Astrocyte of the spinal cord (primary cell): ENCODE measurements at places on chromosomes 1 and 21.

DNA sequence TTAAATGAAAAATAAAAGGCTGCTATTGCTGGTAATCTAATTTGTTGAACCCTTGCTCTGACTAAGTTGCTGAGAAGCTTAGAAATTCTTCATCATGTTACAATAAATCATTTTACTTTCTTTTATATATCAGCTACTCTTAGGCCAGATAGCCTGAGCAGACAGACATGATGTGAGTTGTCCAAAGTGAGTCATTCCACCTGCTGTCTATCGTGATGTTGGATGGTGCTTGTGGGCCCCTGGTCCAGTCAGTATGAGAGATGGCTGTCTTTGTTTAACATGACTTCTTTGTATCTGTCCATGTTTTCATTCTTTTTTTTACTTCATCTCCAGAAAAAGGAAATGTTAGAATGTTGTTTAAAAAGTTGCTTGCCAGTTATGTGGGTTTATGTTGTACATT lies 188.8 kb downstream of the ADGRL2 start:
- DNase-seq = no peak

DNA sequence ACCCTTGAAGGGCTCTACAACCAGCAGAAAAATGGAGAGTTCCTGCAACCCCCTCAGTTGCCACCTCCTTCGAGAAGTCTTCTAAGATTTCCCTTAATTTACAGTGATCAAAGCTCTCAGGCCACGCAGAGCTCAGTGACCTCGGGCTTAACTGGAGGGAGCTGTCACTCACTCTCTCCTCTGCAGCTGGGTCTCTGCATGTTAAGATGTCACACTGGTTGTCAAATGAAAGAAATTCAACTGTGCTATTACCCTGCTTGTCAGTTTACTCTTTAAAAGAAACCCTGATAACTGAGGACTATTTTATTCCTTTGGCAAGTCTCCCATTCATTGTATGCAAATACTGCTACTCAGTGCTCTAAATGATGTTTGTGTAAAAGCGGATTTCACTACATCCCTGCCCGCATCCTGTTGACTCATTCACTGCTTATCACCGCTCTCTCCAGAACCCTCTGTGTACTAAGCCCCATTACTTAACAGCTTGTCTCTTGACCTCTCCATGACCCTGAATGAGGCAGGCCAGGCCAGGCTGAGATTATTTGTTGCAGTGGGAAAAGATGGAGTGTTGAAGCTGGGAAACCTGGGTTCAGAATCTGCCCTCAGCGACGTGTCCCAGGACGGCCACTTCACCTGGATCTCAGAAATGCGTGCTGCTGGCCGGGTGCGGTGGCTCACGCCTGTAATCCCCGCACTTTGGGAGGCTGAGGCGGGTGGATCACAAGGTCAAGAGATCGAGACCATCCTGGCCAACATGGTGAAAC lies 13.7 kb downstream of the DHRS3 start:
- DNase-seq = peak; percentile 93

DNA sequence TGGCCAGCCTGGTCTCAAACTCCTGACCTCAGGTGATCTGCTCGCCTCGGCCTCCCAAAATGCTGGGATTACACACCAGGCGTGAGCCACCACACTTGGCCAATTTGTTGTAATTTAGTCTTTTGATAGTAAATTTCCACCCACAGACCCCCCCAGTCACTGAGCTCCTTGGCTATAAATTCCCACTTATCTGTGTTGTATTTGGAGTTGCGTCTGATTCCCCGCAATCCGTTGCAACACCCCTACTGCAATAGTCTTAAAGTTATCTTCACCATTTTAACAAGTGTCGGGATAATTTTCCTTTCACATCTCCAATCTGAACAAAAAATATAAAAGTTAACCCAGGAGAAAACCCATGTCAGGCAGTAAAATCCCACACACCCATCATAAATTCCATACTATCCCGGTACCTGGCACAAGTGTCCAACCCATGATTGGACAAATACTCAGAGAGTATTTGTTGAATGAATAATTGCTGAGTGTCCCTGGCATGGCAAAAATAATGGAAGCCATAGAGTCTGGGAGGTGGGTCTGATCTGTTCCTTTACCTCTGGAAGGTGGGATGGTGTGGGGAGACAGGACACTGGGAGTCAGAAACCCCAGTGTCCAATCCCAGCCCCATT lies 9.3 kb upstream of the CNR2 start:
- no peak for DNase-seq

DNA sequence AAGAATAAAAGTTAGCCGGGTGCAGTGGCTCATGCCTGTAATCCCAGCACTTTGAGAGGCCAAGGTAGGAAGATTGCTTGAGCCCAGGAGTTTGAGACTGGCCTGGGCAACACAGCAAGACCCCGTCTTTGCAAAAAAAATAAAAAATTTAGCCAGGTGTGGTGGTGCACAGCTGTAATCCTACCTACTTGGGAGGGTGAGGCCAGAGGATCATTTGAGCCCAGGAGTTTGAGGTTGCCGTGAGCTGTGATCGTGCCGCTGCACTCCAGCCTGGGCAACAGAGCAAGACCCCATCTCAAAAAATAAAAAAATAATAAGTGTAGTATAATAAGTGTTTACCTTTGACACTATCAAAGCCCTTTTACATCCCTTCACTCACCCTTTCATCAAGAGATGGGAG lies 5.0 kb downstream of the ACTN2 start:
- DNase-seq = no peak

DNA sequence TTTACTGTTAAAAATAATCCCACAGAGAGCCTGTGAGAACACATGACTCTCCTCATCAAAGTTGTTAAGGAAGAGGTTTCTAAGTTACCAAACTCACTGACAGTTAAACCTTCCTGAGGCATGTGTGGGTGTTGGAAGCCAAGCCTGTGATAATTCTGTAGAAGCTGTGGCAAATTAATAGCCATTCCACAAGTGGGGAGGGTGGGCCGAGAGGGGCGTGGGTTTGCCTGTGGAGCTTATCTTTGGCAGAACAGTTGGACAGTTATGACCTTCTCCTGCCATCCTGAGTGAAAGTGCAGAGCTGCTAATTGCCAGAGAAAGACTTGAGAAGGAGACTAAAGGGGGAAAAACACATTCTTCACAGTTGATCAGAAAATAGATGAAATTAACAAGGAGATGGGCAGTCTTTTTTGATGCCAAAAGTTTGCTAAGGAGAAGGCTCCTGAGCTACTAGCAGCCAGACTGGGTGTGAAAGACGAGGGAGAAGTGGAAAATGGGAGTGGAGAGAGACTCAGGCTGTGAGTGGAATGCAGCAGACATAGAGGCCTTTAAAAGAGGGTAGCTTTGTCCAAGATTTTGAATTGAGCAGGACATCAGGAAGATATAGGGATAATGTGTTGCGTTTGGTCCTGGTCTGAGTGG lies 1.6 kb upstream of the PLA2G2C start:
- no peak for DNase-seq
